ENCODE measurements at places on chromosomes 6 and 20.

GRCh38 chr6:131770776-131771175 is 37.0 kb upstream of the ENPP1 start:
- DNase-seq: no peak

DNA sequence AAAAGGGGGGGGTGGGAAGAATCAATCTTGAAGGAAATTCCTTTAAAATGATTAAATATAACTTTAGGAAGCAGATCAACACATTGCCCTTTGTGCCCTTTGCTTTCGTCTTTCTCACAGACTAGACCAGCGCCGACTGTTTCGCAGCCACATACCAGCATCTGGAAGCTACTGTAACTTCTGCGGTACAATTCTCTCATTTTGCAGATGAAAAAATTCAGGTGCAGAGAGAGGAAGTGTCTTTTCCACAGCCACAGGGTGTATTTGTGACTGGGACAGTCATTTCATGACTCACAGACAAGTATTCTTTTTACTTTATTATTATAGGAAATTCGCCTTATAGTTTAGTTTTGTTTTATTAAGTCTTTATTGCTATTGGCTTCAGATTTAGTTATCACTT is 84.2 kb downstream of the UST start:
- no peak for DNase-seq

DNA sequence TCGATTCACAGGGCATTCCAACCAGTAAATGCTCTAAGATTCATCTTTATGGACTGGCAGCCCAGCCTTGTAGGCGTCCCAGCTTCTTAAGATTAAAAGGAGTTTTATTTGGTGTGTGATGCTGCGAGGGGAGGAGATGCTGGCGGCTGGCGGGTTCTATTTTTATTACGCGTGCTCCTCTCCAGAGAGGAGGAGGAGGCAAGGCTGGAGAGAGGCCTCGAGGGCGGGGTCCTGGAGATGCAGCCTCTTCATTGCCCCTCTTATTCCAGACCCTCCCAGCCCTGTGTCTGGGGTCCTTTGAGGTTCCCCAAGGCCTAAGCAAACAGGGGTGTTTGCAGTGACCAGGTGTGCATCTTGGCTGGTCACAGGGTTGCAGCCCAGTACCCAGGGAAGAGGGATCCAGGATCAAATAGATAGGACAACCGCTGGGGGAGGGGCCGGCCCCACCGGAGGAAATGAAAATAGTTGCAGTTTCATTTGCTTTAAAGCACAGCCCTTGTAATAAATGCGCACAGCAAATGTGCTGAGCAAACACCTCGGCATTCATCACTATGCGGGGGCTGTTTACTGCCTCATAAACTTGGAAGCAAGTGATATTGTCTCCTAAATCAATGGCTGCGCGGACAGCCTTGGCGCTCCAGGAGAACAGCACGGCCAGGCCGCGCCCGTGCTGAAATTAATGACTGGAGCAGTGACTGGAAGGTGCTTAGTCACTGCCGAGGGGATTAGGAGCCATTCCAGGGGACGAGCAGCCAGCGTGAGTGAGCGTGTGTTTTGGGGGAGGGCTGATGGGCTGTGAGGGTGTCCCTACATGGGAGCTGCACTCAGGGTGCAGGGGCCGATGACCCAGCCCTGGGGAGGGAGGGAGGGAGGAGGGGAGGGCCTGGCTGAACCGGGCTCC is 83.0 kb downstream of the TMEM242 start:
- DNase-seq: no peak

DNA sequence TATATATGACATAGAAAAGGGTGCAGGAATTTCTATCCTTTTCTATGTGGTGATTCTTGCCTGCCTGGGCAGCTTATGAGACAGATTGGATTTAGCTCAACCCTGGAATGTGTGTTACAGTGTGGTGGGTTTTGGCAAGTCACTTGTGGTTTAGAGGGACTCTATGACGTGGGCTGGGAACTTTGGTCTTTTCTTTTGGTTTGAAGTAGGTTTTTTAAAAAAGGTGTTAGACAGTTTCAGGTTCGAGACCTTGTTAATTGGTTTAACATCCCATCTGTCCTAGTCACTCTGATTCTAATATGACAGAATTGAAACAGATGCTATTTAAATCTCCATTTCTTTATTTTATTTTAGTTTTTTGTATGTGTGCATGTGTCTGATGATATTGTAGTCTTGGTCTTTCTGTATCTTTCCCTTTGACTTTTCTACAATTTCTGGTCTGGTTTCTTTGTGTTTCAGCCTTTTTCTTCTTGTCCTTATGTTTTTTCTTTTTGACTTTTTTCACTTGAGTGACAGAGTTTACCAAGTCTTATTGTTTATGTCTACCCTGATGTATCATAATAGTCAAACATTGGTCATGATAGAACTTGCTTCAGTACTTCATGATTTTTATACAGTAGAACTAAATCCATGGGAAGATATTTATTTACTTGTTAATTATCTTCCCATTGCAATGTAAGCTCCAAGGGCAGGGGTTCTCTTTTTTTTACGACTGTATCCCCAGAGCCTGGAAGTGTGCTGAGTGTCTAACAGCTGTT is 174.3 kb downstream of the CDKAL1 start:
- no peak for DNase-seq

GRCh38 chr6:119200512-119201175 is 122.2 kb upstream of the FAM184A start:
- DNase-seq: no peak

GRCh38 chr6:148177589-148178233 is 164.9 kb upstream of the SASH1 start:
- DNase-seq: no peak
